ENCODE measurements at places on chromosomes 5 and 9.
A peak's percentile ranks its signal among the peaks of the same experiment; 100 is the strongest.

GRCh38 chr5:54148858-54149257 is 161.5 kb downstream of the ARL15 start:
- DNase-seq = no peak

- DNase-seq = no peak
Observed at GRCh38 chr5:95895771-95896170, 65.9 kb downstream of the ELL2 start.

DNA sequence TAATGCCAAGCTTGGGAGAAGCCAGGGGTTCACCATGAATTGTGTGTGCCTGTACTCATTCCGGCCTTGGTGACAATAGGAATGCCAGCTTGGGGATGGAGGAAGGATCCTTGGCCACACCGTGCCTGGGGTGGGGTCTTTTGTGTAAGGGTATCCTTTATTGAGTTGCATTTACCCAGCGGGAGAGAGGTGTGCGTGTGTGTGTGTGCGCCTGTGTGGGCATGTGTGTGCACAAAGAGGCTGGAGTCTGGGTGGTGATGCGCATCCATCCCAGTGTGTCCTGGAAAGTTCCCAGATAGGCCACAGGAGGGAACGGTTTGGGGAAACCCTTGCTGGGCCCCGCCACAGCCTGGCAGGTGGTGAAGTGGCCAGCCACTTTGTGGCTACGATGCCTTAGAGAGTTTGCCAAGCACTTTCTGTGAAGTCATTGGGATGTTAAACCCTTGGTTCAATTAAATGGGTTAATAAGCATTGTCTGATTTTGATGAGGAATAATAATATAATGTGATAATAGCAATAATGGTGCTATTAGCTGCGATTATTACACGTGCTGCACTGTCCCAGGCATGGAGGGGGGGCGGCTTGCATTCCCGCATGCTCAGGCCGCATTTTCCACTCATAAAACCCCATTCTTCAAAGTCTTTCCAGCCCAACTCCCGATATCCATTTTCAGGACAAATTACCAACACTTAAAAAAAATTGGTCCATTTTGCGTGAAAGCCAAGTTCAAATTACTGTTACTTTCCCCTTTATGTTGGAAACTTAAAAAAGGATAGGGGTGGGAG is 13.7 kb downstream of the PITX1 start:
- DNase-seq = no peak

DNA sequence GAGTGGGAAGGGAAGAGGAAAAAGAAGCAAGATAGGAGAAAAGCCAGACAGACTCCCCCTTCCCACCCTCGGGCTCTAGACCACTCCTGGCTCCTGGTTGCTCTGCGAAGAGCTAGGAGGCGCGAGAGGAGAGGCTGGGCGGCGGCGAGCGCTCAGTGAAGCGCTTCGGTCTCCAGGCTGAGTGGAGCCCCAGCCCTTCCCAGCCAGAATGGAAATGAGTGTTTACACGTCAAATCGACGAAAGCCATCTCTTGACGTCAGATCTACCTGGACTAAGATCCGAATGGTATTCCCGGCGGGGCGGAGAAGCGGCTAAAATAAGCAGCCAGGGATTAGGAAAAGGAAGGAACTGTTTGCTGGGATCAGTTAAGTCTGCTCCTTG is at the start of gene PCSK1:
Gene PCSK1 (minus strand): TSS at position 183 of the 382 bp plus-strand sequence. CDS start 206 bp downstream, outside the sequence.
- DNase-seq = no peak

- no peak for DNase-seq
Observed at GRCh38 chr9:82108474-82108873, 119.9 kb downstream of the SPATA31D1 start.

DNA sequence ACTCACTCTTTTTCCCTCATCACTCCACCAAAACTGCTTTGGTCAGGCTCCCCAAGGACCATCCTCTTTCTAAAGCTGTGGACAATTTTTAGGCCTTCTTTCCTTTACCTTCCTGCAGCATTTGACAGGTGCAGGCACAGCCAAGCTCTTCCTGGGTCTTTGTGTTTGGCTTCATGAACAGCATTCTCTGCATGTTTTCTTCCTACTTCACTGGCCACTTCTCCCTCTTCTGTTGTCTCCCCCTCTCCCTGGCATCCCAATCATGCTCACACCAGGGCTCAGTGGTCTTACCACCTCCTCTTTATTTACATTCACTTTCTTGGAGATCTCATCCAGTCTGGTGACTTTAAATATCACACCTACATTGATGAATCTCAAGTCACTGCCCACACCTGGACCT is 51.1 kb downstream of the CTNND2 start:
- no peak for DNase-seq

DNA sequence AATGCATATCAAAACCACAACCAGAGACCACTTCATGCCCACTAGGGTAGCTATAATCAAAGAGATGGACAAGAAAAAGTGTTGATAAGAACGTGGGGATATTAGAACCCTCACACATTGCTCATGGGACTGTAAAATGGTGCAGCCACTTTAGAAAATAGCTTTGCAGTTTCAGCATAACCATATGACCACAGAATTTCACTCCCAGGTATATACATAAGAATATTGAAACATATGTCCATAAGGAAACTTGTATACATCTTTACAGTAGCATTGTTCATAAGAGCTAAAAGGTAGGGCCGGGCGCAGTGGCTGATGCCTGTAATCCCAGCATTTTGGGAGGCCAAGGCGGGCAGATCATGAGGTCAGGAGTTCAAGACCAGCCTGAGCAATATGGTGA is 56.4 kb downstream of the S1PR3 start:
- no peak for DNase-seq

GRCh38 chr5:179906795-179907555 is 722 bp downstream of the TBC1D9B start:
- no peak for DNase-seq

- no peak for DNase-seq
Observed at GRCh38 chr5:68999181-68999580, 94.6 kb upstream of the SLC30A5 start.

- DNase-seq = peak; percentile 3
Observed at GRCh38 chr9:115944166-115944948, 209.2 kb upstream of the PAPPA start.

DNA sequence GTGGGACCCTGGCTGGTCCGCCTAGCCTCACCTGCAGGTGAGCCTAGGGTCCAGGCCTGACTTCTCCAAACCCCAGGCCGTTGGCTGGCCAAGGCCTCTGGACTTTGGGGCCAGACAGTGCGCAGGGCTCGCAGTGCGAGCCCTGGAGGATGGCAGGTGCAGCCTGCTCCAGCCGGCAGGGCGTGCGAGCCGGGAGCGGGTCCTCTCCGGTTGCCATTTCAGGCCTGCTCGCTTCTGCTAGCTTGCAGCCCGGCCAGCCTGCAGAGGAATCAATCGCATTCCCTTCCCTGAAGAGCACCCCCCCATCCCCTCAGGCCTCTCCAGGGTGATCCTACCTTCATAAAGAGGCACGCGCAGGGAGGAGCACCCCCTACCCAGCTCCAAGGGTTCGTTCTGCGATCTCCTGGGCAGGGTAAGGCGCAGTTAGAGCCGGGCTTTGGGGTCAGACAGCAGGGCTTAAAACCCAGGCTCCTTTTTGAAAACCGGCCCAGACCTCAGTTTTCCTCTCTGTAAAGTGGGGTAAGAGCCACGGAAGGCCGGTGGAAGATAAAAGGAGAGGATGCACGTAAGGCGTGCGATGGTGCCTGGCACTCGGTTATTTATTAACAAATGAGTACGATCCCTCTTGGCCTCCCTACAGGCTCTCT is 6.2 kb downstream of the BARHL1 start:
- DNase-seq = no peak

- DNase-seq = no peak
Observed at GRCh38 chr5:179599973-179600372, 23.5 kb downstream of the HNRNPH1 start.

- DNase-seq = no peak
Observed at GRCh38 chr9:17398350-17398749, 180.5 kb upstream of the SH3GL2 start.

- no peak for DNase-seq
Observed at GRCh38 chr9:92658611-92659010, 11.3 kb downstream of the IPPK start.

GRCh38 chr9:14415947-14416346 is 102.0 kb upstream of the NFIB start:
- DNase-seq = no peak

DNA sequence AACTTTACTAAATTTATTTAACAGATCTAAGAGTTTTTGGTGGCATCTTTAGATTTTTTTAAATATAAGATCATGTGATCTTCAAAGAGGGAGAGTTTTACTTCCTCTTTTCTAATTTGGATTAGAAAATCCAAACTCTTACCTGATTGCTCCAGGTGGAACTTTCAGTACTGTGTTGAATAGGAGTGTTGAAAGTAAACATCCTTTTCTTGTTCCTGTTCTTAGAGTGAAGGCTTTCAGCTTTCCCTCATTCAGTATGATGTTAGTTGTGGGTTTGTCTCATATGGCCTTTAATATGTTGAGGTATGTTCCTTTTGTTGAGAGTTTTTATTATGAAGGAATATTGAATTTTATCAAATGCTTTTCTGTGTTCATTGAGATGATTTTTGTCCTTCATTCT is 650.0 kb upstream of the SGCD start:
- no peak for DNase-seq

GRCh38 chr9:124857533-124858162 is 4.1 kb downstream of the RPL35 start:
- DNase-seq = no peak

DNA sequence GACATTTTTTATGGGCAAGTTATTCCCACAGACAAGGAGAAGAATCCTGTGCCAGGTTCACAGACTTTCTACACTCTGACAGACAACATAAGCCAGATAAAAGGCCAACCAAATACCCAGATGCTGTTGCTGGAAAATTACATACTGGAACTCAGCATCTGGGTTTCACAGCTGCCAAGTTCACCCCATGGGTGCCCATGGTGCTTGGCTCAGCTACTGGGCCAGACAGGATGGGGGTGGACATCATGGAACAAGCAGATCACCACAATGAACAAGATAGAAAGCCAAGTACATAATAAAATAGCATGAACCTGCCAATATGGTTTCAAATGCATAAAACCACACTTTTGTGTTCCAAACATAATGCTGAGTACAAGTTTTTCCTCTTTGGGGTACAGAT is 999.8 kb downstream of the NR2F1-AS1 start:
- DNase-seq = no peak

DNA sequence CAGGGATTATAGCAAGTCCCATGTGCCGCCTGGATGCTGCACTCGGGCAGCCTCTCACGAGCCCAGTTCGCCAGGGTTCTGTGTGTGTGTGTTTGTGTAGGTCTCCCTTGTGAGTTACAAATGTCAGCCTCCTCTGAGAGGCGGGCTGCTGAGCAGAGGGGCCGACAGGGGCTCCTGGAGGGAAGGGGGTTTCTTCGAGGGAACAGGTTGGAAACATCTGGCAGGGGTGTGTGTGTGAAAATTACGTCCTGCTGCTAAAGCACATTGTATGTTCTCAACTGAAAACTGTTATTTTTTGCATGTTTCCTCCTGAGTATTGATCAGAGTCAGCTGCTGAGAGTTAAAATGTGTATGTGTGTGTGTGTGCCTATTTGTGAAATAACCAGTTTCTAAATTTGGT is 9.7 kb downstream of the GALNT10 start:
- no peak for DNase-seq

DNA sequence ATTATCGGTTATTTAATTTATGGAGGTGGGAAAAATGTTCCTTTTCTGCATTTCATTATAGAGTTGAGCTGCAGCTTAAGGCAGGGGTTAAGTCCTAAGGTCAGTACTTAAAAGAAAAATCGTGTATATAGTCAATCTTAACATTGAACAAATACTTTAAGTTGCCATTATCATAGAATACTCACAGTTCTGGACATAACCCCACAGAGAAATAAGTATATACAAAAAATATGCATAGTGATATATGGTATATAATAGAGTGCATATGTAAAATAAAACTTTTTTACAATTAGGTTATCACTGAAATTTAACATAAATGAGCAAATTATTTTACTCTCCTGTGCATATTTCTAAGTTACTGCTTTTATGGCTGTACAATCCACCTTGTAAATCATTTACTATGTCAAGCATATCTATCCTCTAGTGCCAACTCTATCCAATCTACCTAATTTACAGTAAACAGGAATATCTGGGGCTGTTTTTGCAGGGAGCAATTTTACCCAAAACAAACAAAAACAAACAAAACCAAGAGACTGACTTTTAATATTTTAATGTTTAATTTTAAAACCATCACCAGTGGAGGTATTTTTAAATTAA is 28.8 kb downstream of the TTC39B start:
- DNase-seq = no peak

GRCh38 chr5:168430296-168430695 is 56.0 kb upstream of the RARS1 start:
- no peak for DNase-seq

GRCh38 chr9:26502311-26502710 is 390.3 kb downstream of the CAAP1 start:
- DNase-seq = no peak

DNA sequence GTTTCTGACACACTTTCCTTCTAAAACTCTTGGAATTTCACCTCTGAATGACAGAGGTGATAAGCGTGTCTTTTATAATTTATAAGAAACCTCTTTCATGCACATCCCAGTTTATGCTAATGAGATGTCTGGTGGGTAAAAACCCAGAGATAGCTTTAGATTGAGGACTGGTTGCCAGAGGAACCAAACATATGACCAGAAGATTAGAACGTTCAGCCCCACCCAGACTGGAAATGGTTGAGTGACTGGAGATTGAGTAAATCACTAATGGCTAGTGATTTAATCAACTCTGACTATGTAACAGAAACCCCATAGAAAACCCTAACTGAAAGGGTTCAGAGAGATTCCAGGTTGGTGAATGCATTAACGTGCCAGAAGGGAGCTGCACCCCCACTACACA is 69.2 kb downstream of the CDH18 start:
- DNase-seq = no peak

DNA sequence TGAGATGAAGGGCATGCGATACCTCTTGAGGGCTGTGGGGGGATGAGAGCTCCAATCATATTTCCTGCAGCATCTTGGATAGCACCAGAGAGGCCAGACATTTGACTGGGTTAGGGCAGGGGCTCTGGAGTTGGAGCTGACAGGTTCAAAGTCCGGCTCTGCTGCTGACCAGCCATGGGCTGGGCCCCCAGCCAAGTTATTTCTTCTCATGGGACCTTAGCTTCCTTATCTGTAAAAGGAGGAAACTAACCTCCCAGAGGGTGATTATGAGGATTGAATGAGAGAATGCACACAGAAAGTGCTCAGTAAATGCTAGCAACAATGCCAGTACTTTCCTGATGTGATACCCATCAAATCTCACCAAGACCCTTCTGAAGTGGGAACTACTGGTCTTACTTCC is 65.2 kb upstream of the SLC25A51 start:
- DNase-seq = no peak

GRCh38 chr5:111113678-111114077 is 21.5 kb downstream of the WDR36 start:
- no peak for DNase-seq

- no peak for DNase-seq
Observed at GRCh38 chr9:111957856-111958631, 61.4 kb downstream of the UGCG start.

- DNase-seq = no peak
Observed at GRCh38 chr9:1083325-1083913, 33.3 kb downstream of the DMRT2 start.
